ENCODE measurements at places on chromosomes 5 and 9. TPM values are rescaled to one million over a fixed set of nuclear protein-coding genes. Genes with fewer than 3 reads are reported as not detected.

The MLANA gene
- not detected for total RNA-seq

The FAM120A gene
- total RNA-seq: 136 TPM

The PTGR1 gene
- not detected for total RNA-seq

The PTCD2 gene
- total RNA-seq: 11.2 TPM

The PCDHGA9 gene
- total RNA-seq: 0.20 TPM

The NKD2 gene
- 4.8 TPM for total RNA-seq

The SLC34A3 gene
- 0.16 TPM for total RNA-seq

The EIF4E1B gene
- not detected for total RNA-seq

The BTF3 gene
- total RNA-seq: 742 TPM

DNA sequence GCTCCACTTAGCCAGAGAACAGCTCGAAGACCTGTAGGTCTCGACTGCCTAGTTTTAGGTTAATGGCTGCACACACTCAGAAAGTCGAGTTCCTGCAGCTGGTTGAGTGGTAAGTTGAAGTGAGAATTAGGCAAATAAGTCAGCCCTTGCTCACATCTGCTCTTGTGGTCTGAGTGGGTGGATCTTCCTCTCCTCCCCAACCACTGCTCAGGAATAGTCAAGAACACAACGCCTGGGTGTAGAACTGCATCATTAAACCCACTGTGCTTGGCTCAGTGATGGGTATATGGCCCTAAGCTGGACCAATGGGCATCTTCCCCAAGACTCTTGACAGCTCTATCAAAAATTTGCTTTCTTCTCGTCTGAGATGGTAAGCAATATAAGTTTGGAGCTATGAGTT is 20.9 kb upstream of the ADAM19 start:
- no peak for DNase-seq

- no peak for DNase-seq
Measured at GRCh38 chr9:122020398-122020797, 72.7 kb downstream of the TTLL11 start.

GRCh38 chr5:153617190-153617589 is 126.7 kb downstream of the GRIA1 start:
- DNase-seq: no peak

GRCh38 chr5:139856714-139857113 is 61.1 kb downstream of the PSD2 start:
- DNase-seq: no peak

GRCh38 chr5:128304088-128304487 is 220.5 kb downstream of the SLC12A2 start:
- no peak for DNase-seq

GRCh38 chr5:88452820-88453219 is 184.2 kb upstream of the TMEM161B start:
- DNase-seq: no peak

- no peak for DNase-seq
Measured at GRCh38 chr9:133460405-133461175, 812 bp downstream of the CACFD1 start.

DNA sequence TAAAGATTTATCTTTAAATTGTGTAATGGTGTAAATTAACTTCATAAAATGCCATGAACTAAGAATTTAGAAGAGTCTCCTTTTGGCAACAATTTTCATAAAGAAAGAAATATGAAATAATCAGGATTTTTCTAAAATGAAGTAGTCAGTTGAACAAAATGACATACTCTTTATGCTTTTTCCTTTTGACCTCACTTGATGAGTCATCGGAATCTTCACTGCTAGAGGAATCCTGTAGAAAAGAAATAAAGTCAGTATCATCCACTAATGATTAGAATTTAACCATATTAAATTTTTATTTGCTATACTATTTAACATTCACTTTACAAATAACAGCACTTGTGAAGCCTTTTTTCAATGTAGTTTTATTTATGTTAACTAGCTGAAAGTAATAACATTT is 26.1 kb downstream of the CHD1 start:
- DNase-seq: no peak

- DNase-seq: peak; percentile 75
Measured at GRCh38 chr9:135887585-135888050, 19.7 kb downstream of the CAMSAP1 start.

- DNase-seq: no peak
Measured at GRCh38 chr9:136650021-136650420, 12.7 kb upstream of the EGFL7 start.

DNA sequence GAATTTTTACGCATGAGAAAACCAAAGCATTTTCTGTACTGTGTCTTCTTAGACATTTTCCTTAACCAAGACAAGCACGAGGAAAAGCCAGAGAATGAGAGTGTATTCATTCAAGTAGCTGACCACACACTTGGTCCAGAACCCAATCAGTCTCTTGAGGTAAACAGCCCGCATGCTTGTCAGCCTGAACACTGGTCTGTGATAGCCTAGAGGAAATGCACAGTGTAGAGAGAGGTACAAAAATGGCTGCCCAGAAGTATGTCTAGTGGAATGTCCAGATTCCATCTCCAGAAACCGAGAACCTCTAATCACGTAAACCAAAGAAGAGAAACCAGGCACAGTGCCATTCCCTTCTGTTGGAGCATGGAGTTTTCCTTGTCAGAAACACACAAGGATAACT is 80.0 kb upstream of the SNX2 start:
- no peak for DNase-seq

- no peak for DNase-seq
Measured at GRCh38 chr5:11719888-11720481, 184.3 kb downstream of the CTNND2 start.

GRCh38 chr9:131402073-131402472 is 8.2 kb downstream of the PRRC2B start:
- no peak for DNase-seq

DNA sequence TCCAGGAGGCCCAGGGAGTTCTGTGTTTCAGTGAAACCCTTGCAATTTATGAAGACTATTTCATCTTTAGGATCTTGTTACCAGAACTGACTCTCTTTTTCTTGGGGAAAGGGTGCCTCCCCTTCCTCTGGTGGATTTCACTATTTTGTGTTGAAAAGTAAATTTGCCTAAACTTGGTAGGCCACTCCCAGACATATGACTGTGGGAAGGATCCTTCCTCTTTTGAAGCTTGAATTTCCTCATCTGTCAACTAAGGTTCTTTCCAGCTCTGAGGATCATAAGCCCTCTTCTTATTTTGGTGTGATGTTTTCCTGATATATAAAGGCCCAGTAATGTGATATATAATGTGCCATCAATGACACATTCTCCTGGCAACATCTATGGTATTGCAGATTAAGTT is 59.1 kb upstream of the ZFAND5 start:
- DNase-seq: no peak
